ENCODE measurements at places on chromosomes 16 and 17.

- no peak for DNase-seq
Measured at GRCh38 chr16:77331802-77332586, 102.8 kb downstream of the ADAMTS18 start.

- DNase-seq: no peak
Measured at GRCh38 chr16:57651344-57652333, 16.5 kb upstream of the ADGRG3 start.

GRCh38 chr17:63838631-63839171 is 3.8 kb downstream of the SMARCD2 start:
- DNase-seq: no peak

DNA sequence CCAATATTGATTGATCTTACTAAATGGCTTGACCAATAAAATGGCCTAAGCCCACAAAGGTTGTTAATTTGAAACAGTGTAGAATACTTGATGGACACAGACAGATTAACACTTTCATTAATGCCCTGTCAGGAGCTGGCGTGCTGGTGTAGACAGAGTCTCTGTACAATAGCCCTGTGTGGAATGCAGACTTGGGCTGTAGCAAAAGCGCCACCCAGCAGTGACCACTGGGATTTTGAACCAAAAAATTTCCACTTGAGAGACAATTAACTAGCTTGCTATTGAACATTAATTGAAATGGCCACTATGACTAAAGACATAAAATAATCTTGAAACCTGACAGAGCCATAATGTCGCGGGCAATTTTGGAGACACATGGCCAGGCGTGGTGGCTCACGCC is 19.7 kb upstream of the GUCY2D start:
- DNase-seq: no peak

DNA sequence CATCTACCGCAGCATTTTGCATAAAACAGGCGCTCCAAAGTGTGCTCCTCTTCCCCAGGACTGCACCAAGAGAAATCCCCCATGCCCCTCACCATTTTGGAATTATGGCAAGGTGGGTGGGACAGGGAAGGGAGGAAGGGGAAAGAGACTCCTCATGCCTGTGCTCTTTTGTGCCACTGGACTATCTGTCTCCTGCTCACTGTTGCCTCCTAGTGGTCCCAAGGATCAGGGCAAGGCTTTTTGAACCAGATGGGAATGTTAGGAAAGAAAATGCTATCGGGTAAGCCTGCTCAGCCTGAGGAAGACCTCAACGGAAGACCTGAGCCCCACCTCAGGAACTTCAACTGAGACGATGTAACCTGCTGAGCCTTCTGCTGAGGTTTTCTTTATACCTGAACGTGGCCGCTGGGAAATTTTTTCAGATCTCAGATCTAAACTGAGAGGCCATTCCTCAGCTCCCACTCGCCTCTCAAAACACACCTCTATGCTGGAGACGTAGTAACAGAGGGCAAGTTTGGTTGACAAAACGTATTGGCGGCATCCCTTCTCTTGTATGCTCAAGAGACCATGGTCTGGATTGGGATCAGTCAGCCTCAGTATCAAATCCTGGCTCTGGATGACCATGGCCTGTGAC is 58.3 kb downstream of the SPACA3 start:
- peak; percentile 2 for DNase-seq

GRCh38 chr17:40058186-40058784 is 4.1 kb upstream of the MED24 start:
- no peak for DNase-seq

DNA sequence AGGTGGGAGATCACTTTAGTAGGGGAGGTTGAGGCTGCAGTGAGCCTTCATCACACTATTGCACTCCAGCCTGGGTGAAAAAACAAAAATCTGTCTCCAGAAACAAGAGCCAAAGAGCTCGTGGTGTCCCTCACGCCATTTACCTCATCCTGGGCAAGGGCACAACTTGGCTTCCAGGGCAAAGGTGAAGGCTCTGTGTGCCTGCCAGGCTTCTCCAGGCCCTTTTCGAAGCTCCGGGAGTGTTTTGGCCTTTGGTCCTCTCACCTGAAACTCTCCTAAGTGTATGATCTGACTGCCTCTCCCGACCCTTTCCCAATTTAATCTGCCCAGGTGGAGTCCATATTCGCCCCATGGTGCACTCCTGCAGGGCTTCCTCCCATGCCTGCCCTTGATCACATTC is 11.6 kb upstream of the CES3 start:
- no peak for DNase-seq

DNA sequence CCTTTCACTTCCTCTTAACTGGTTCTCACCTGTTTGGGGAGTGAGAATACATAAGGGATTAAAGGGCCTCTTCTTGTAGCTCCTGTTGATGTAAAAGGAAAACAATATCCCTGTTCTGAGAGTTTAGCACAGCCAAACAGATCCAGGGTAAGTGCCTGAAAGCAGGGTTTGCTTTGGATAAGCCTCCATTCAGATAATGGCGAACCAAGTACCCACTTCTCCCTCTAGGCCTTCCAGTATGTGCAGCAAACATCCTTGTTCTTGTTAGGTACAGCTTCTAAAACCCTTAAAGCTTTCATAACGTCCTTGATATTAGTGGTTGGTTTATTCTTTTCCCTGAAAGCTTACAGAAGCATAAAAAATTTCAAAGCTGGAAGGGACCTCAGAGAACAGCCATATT is 130.6 kb upstream of the DNAH9 start:
- DNase-seq: no peak

- peak; percentile 1 for DNase-seq
Measured at GRCh38 chr16:17529982-17530760, 59.4 kb upstream of the XYLT1 start.

DNA sequence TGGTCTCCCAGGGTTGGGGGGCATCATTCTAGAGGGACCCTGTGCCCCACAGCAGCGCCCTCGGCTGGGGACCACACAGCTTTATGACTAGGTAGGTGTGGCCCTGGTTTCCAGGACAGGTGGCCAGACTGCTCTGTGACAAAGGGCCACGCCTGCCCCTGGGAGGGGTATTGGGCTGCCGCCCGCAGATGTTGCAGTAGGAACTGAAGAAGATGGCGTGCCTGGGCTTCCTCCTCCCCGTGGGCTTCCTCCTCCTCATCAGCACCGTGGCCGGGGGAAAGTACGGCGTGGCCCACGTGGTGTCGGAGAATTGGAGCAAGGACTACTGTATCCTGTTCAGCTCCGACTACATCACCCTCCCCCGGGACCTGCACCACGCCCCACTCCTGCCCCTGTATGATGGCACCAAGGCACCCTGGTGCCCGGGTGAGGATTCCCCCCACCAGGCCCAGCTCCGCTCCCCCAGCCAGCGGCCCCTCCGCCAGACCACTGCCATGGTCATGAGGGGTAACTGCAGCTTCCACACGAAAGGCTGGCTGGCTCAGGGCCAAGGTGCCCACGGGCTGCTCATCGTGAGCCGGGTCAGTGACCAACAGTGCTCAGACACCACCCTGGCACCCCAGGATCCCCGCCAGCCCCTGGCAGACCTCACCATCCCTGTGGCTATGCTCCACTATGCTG is at the start of gene SPPL2C:
Gene SPPL2C (plus strand): TSS at position 187 of the 681 bp plus-strand sequence. CDS start 26 bp downstream, at position 213.
- no peak for DNase-seq

GRCh38 chr16:49452578-49452977 is 79.0 kb downstream of the C16orf78 start:
- no peak for DNase-seq

DNA sequence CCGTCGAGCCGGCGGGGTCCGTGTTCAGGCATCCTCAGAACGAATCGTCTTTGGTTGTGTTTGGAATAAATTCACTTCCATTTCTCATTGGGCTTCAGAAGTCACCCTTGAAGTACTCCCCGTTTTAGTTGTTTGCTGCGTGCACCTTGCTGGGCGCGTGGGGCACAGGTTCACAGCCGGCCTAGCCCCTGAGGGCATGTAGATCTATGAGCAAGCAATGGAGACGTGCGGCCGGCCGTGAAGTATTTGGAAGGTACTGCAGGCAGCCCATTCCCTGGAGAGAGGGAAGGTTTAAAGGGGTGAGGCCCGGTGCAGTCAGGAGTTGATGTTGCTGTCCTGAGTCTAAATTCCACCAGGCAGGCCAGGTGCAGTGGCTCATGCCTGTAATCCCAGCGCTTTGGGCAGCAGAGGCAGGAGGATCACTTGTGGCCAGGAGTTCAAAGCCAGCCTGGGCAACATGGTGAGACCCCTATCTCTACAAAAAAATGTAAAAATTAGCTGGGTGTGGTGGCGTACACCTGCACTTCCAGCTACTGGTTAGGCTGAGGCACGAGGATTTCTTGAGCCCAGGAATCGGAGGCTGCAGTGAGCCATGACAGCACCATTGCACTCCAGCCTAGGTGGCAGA is 714 bp downstream of the ACSF3 start:
- DNase-seq: no peak

GRCh38 chr17:29042679-29043538 is at the start of gene PIPOX:
PIPOX (plus strand) TSS chr17:29043141; CDS start chr17:29043226, 85 bp downstream.
- no peak for DNase-seq

- no peak for DNase-seq
Measured at GRCh38 chr17:36602030-36602748, 806 bp downstream of the MRM1 start.

GRCh38 chr16:1414532-1415260 is at the start of gene UNKL:
UNKL (minus strand) TSS chr16:1414704; CDS start chr16:1414691, 13 bp downstream.
- DNase-seq: peak; percentile 71

DNA sequence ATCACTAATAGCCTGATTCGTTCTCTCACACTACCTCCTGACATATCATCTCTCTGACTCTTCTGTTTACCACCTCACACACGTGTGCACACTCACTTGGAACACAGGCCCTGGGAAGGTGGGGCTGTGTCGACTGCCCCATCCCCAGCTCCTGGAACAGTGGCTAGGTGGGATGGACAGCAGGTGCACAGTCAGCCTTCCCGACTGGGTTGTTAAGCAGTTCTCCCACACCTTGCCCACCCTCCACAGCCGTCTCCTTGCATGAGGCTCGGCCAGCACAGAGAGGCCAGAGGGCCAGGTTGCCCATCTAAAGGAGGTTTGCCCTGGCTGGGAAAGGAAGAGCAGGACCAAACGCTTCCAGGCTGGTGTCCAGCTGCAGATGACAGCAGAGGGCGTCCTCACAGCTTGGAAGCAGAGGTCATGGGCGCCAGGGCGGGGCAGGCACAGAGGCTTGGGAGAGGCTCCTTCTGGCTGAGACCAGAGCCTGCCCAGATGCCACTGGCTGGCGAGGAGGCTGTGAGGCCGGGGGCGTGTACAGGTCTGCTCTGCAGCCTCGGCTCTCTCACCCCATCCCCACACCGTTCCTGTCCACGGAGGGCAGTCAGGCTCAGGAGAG is 92.8 kb downstream of the AMFR start:
- no peak for DNase-seq

- DNase-seq: no peak
Measured at GRCh38 chr17:17774009-17774881, 62.5 kb downstream of the SREBF1 start.

- DNase-seq: no peak
Measured at GRCh38 chr16:22117609-22118008, 25.3 kb downstream of the VWA3A start.

DNA sequence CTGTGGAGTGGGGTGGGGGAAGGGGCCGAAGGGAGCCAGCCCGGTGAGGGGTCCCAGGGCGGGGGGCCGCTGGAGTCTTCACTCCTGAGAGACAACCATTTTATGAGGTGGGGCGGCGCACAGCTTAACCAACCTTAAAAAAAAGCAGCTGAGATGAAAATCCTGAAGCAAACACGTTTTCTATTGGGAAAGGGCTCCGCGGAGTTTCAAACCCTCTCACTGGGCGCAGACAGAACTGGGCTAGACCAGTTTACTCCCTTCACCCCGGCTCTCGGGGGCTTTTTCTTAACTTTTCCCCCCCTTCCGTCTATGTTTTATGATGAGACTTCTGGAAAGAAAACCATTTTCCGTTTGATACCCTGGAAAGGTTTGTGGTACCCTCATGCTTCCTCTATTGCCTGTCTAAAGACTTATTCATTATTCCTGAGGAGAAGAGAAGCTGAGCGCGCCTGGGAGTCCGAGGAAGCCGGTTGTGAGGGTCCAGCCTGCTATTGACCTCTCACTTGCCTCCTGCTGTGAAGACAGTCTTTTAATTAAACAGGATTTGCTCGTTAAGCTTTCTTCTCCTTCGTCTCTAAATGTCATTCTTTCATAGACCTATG is 482 bp upstream of the SSH2 start:
- DNase-seq: no peak

DNA sequence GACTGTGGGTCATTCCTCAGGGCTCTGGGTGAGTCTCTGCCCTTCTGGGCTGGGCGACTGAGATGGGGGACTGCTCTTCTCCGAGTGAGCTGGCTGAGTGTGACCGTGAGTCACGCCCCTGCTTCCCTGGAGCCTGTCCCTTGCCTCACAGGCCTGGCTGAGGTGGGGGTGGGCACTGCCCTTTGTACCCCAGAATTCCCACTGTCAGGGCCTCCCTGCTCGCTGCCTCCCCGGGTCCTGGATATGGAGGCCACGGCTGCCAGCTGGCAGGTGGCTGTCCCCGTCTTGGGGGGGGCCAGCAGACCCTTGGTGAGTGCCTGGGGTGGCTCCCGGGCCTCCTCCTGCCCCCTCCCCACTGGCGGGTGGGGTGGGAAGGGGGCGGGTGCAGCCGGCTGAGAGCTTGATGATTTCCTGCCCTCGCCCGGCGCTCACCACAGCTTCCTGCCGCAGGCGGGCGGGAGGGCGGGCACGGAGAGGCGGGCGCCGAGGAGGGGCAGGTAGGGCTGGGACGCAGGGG is at the start of gene LAT:
Gene LAT (plus strand): TSS at position 434 of the 517 bp plus-strand sequence. CDS start 366 bp downstream, outside the sequence.
- peak; percentile 64 for DNase-seq

GRCh38 chr16:84714028-84714427 is 14.2 kb downstream of the USP10 start:
- DNase-seq: no peak

DNA sequence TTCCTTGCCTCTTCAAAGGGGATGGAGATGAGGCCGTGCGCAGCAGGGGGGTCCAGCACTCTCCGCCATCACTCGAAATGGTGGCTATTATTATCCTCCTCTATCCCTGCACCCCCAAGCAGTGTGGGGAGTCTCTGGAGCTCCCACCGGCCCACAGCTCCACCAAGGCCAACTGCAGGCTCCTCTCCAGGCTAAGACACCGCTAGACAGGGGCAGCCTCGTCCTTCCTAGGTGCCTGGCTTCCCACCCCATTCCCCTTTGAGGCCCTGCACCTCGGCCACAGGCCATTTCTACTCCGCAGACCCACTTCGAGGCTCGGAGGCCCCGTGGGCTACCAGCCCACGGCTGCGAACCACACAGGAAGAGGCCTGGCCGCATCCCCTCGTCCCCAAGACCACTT is 39.6 kb upstream of the PABPN1L start:
- no peak for DNase-seq

- DNase-seq: no peak
Measured at GRCh38 chr16:56764835-56765234, 34.9 kb downstream of the NUP93 start.

All from activated CD4-positive, alpha-beta T cell treated with anti-CD3 and anti-CD28 coated beads for 24 hours (primary cell).